ENCODE measurements at places on chromosomes 6 and 20. TPM values are rescaled to one million over a fixed set of nuclear protein-coding genes. Genes with fewer than 3 reads are reported as not detected.

Gene DDX27
- 48.4 TPM for polyA plus RNA-seq

GRCh38 chr6:125924169-125924568, 32.4 kb upstream of the HINT3 start:
- no peak for DNase-seq

GRCh38 chr6:111943726-111944125, 70.5 kb upstream of the FYN start:
- no peak for DNase-seq

Gene PXDC1
- 18.5 TPM for polyA plus RNA-seq

Gene BAK1
- 21.1 TPM for polyA plus RNA-seq

All from left kidney (tissue), 8 donors.